ENCODE measurements at places on chromosomes 12 and 14.

- no peak for DNase-seq
These were observed 79.3 kb downstream of the ARF6 start for GRCh38 chr14:49972131-49972671.

DNA sequence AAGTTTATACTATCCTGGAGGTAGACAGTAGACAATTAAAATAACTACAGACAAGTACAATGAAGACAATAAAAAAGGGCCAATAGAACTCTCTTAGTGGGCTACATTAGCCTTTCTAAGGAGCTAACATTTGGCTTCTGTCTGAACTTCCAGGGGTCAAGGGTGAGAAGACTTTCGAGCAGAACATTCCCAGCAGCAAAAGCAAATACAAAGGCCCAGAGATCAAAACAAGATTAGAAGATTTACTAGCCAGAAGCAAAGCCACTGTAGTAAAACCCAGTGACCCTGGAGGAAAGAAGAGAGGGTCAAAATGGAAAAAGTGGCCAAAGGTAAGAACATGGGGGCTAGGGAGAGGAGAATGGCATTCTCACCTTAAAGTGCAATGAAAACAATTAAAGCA lies 63.2 kb downstream of the ATP2B1 start:
- DNase-seq, result no peak

- no peak for DNase-seq
These were observed 13.4 kb downstream of the AKAP5 start for GRCh38 chr14:64478634-64479250.

GRCh38 chr14:71629765-71630492 lies 302.3 kb upstream of the RGS6 start:
- DNase-seq, result no peak

- DNase-seq, result no peak
These were observed 192.1 kb upstream of the ALG10B start for GRCh38 chr12:38124247-38125012.

GRCh38 chr14:55942826-55943225 lies 175.4 kb upstream of the PELI2 start:
- no peak for DNase-seq

- peak; percentile 62 for DNase-seq
These were observed 67.2 kb downstream of the DIO3 start for GRCh38 chr14:101628471-101628966.

GRCh38 chr12:96352161-96352835 lies 47.9 kb downstream of the CDK17 start:
- DNase-seq, result no peak

DNA sequence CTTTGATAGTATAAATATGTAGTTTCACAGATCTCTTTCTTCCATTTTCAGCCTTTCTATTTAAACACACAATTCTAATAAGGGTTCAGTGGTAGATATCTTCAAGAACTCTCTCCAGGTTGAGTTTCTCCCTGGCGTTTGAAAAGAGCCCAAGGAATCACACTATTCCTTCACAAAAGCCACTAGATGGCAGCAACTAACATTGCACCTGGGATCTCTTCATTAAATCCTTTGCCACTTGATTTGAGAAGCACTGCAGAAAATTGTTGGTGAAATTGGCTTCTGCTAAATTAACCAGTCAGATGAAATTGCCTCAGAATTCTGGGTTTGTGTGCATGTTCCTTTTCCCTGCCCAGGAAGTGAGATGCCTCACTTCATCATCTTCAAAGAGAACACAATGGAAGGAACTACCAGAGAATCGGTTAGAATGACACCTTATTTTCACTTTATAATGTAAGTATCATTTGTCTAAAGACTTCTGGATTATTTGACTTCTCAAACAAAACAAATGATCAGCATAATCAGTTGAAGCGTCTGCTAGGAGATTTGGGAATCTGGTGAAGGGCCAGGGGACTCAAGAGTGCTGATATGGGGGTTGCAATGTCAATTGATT lies 6.8 kb downstream of the CCDC198 start:
- no peak for DNase-seq

DNA sequence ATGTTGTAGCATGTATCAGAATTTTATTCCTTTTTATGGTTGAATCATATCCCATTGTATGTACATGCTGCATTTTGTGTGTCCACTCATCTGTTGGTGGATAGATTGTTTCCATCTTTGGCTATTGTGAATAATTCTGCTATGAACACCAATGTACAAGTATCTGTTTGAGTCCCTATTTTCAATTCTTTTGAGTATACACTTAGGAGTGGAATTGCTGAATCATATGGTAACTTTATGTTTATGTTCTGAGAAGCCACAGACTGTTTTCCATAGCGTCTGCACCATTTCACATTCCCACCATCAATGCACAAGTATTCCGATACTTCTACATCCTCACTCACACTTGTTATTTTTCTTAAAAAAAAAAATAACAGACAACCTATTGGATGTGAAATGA lies 91.5 kb downstream of the ARF6 start:
- DNase-seq, result peak; percentile 34

DNA sequence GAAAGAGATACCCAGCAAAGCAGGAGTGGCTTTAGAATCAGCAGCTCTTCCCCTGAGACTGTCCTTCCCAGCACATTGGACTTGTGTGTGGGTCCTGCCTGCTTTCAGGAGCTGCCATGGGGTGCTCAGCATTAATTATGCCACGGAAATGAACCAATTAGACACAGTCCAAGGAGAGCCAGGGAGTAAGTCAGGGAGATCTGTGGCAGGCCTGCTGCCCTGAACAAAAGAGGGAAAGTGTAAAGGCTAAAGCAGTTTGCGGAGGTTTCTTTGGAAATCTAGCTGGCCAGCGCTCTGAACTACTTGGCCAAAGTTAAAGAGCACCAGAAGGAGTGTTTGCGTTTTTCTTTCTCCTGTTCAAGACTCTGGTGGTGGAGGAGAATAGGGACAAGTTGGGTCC lies 65.7 kb upstream of the SRSF5 start:
- no peak for DNase-seq

DNA sequence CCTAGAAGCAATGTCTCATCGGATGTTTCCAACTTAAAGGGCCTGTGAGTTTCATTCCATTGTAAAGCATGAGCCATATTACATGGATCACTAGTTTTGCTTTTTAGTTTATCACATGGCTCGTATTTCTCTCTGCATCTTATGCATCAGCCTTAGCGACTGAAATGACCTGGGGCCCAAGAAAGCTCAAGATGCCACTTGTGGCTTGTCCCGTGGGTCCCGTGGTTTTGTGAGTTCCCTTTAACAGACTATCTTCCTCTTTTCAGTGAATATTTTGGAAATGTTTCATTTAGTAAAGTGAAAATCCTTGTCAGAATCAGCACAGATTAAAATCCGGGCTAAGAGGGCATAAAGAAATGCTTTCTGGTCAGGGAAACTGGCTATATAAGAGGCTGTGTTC lies 86.2 kb upstream of the PPM1H start:
- no peak for DNase-seq

GRCh38 chr12:47889040-47889439 lies 15.8 kb downstream of the VDR start:
- peak; percentile 52 for DNase-seq

- no peak for DNase-seq
These were observed 567.4 kb downstream of the MED13L start for GRCh38 chr12:115710104-115710564.

DNA sequence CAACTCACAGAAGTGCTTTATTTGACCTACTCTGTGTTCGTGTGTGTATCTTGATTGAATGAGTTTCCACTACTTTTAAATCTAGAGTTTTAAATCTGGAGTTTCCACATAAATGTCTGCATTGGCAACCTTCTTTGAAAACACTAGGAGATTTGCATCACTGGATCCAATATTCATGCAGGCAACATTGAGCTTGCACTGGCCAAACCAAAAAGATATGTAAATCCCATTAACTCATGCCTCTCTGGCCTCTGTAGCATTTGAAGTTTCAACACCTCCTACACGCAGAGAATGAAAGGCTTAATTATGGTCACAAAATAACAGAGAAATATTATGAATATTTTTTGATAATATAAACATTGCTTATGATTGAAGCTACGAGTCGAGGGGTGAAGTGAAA lies 178.6 kb downstream of the DUSP6 start:
- no peak for DNase-seq

DNA sequence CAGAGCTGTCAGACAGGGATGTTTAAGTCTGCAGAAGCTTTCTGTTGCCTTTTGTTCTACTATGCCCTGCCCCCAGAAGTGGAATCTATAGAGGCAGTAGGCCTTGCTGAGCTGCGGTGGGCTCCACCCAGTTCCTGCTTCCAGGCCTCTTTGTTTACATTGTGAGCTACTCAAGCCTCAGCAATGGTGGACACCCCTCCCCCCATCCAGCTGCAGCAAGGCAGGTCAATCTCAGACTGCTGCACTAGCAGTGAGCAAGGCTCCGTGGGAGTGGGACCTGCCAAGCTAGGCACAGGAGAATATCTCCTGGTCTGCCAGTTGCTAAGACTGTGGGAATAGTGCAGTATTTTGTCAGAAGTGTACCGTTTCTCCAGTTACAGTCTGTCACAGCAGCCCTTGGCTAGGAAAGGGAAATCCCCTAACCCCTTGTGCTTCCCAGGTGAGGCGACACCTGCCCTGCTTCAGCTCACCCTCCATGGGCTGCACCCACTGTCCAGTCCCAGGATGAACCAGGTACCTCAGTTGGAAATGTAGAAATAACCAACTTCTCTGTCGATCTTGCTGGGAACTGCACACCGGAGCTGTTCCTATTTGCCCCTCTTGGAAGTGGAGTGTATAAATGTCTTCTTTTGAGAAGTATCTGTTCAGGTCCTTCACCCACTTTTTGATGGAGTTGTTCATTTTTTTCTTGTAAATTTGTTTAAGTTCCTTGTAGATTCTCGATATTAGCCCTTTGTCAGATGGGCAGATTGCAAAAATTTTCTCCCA lies 213.5 kb upstream of the SLC38A2 start:
- no peak for DNase-seq

DNA sequence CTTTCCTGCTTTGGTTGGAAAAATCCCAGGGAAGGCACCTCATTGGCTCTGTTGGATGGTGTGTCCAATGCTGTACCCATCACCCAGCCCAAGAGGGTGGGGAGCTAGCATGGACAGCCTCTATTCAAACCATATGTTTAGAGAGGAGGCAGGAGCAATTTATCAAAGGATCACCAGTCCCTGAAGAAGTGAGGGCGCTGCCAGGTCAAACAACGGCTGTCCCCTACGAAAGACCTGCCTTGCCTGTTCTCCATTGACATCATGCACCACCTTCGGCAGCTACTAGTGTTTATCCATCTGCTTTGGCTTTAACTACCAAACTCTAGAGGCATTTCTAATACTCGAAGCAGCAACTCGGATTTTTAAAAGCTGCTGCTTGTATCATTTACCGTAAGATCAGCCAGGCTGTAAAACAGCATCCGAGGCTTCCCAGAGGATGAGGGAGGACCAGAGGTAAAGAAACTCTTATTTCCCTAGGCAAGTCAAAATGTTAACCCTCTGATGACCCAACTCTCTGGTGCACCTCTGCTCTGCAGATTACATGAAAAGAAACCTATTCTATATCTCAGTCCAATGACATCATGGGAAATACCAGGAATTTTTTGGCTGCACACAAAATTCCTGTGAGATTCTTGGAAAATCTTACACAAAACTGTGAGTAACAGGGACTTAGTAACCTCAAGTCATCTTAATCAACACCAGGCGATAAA lies 720.9 kb upstream of the TBX3 start:
- DNase-seq, result no peak
